ENCODE measurements at places on chromosomes 6 and 20.
A peak's percentile ranks its signal among the peaks of the same experiment; 100 is the strongest.

DNA sequence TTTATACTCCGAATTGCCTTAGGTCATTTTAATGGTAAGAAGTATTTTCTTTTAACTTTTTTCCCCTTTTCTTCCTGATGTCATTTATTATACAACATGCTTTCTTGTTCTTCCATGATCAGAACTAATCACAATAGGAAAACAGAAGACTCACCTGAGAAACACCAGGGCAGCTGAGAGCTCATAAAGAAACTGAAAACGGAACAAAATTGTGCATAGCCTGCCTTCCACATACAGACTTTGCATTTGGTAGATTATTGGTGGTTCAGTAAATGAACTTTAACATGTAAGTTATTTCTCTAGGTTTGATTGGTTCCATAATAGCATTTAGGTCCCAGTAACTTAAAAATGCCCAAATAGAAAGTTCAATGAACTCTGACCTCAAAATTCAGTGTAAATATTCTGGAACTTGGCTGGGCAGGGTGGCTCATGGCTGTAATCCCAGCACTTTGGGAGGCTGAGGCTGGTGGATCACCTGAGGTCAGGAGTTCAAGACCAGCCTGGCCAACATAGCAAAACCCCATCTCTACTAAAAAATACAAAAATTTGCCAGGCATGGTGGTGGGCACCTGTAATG, 161.1 kb upstream of the DTNBP1 start:
- DNase-seq = no peak

GRCh38 chr20:5153612-5154542, 27.1 kb downstream of the CDS2 start:
- DNase-seq = no peak

DNA sequence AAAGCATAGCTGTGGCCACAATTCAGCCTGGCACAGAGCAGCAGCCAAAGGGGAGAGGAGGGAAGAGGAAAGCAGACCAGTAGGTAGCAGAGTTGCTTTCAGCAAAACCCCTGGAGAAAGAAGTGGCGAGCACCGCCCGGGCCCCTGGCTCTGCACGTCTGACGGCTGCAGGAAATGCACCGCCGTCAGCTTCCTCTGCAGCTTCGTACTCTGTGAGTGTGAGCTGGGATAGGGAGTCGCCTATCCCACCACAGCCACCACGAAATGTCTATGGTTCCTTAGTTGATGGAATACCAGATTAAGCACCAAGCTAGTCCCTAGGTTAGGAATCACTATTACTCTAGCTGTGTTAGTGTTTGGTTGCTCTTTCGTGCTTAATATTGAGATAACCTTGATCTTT, 79.9 kb upstream of the NAA20 start:
- no peak for DNase-seq

DNA sequence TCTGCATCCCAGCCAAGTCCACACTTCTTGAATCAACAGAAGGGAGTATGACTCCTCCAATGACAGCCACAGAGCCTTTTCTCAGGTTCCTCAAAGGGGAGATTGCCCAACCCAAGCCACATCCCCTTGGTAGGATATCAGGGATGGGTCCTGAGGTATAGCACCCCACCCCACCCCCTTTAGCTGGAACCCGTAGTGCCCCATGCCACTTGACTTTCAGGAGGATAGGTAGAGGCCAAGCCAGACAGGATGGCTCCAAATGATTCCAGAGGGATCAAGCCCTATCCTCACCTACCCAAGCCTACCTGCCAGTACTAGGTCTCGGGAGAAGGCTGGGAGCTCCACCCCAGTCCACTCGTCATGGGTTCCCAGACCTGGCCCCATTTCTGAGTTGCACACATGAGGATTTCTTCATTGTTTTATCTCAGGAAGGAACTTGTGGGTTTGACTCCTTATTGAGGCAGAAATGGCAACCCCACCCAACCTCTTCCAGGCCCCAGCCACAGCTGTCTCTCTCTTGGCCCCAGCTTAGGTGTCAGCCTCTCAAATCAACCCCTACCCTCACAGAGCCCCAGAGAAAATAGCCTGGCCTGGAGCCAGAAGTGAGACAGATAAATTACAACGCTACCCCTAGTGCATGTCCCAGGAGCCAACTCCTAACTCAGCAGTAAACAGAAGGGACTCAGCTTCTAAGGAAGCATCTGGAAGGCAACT, 3.6 kb downstream of the CCND3 start:
- DNase-seq = no peak

DNA sequence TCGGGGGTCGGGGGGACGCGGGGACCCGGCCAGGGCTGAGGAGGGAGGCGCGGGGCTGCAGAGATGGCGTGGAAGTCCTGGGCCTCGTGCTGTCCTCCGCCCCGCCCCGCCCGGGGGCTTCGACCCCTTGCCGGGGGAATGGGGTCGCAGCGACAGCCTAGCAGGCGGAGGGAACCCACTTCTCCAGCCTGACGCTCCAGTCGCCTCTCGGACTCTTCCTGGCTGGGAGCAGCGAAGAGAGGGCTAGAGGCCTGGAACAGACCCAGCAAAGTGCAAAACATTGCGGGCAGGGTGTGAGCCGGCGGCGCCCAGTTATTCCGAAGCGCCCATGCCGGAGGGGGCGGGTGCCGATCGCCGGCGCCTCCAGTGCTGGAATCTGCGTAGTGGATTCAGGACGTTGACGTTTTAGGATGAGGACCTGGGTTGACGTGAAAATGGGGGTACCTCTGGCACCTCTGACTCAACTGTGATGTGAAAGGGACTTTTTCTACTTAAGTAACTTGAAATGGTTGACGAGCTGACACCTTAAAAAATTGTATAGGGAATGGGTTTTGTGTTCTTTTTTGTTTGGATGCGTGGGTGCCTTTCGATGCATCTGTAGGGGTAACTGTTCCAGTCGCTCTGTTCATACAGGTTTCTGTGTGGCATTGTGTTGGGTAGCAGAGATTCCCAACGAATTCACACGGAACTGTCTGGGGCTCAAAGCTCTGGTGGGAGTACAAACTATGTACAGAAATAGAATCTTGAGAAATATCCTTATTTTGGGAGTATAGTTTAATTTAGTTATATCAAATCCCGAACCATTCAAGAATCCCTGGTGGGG, 1.4 kb downstream of the SLC35F1 start:
- DNase-seq = no peak

DNA sequence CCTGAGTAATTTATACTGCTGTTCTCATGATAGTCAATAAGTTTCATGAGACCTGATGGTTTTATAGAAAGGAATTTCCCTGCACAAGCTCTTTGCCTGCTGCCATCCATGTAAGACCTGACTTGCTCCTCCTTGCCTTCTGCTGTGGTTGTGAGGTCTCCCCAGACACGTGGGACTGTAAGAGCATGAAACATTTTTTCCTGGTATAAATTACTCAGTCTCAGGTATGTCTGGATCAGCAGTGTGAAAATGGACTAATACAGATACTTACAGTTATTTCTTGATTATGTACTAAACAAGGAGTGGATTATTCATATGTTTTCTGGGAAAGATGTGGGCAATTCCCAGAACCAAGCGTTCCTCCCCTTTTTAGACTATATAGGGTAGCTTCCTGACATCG, 1.9 kb upstream of the TRIM38 start:
- DNase-seq = no peak

DNA sequence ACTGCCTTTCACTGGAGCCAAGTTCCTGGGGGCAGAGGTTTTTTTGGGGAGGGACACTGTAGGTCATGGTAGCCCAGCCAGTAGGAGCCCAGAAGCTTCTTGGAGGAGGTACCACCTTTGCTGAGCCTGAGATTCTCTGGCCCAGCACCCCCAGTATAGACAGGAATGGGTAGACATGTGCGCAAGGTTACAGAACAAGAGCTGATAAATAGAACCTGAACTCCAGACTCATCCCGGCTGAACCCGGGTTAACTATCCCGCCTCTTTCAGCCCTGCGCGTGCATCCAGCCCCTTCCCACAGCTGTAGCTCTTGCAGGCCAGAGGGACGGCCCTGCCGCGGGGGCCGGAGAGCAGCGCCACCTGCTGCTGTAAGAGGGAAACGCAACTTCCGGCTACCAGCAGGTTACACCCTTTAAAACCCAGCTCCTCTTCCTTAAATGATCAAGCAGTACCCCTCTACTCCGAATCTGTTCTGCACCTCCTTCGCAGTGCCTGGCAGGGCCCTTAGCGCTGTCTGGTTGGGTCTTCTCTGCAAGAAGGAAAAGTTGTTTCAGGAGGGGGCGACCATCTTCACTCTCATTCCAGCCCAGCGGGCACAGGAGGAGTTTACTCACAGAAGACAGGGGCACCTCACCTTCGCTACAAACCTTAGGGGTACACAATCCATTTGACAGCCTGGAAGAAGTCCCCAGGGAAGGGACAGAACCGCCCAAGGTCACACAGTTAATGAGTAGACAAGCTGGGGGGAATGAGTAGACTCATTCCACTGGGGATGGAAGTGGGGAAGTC, 7.5 kb downstream of the SRXN1 start:
- peak; percentile 97 for DNase-seq

DNA sequence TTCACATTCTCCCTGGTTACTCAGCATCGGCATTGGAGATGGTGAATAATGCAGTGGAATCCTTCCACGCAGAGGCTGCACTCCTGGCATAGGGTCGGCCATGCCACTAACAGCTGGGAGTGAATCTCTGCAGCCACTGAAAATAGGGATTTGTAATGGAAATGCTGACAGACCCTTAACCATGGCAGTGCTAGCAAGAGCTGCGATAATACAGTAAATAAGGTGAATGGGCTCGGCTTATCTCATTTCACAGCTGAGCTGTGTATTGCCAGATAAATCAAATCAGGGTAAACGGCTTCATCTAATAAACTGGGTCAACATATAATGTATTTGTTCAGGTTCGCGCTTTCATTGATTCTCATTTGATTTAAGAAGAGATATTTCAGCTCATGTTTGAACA, 156.8 kb downstream of the SLC35B3 start:
- DNase-seq = no peak

GRCh38 chr6:88168362-88168761, 2.2 kb upstream of the CNR1 start:
- DNase-seq = no peak

- DNase-seq = peak; percentile 95
These were observed 42.6 kb downstream of the KIAA1755 start for GRCh38 chr20:38217791-38218565.

- no peak for DNase-seq
These were observed 161.0 kb downstream of the INSM1 start for GRCh38 chr20:20528861-20529260.

GRCh38 chr20:59324521-59325141, 24.2 kb downstream of the EDN3 start:
- DNase-seq = no peak

DNA sequence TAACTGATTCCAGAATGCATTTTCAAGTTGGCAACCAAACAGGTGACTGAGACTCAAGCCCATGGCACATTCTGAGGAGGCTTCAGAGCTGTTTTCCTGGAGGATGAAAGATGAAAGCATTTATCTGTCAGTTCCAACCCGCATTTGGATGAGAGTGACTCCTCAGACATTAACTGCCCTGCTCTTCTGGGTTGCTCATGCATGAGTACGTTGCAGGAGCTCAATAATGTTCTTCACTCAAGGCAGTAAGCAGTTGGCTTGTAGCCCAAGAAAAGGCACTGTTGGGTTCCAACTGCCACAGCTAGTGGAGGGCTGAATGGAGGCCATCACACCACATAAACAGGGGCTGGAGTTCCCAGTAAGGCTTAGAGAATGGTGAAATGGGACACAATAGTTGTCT, 155.3 kb downstream of the FUT9 start:
- no peak for DNase-seq

DNA sequence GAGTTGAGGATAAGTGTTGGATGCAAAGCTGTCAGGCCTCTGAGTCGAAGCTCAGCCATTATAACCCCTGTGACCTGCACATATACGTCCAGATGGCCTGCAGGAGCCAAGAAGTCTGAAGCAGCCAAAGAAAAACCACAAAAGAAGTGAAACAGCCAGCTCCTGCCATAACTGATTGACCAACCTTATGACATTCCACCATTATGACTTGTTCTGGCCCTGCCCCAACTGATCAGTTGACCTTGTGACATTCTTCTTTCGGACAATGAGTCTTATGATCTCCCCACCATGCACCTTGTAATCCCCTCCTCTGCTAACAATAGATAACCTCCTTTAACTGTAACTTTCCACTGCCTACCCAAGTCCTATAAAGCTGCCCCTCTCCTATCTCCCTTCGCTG, 133.7 kb upstream of the AGPAT4 start:
- no peak for DNase-seq

GRCh38 chr20:34190262-34190661, 51.0 kb upstream of the ASIP start:
- DNase-seq = no peak

GRCh38 chr6:168132531-168133167, 53.6 kb upstream of the FRMD1 start:
- peak; percentile 68 for DNase-seq

DNA sequence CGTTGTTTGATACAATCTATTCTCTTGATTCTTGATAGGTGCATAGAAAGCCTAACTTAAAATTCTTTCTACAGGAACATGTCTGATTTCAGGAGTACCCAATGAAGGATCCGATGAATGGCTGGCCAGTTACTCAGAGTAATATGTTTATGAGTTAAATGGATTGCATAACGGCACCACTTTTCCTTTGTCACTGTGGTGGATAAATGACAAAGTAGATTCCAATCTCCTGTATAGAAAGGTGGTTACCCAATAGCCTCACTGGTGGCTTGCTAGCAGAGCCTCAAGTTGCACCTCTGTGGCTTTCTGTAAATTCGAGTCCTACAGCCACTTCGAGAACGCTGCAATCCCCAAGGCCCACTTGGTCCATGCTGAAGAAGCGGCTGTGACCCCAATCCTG, 28.4 kb downstream of the LHFPL5 start:
- no peak for DNase-seq

Measured in 8988T (cell line).